ENCODE measurements at places on chromosomes 4 and X.

- no peak for DNase-seq
Observed at GRCh38 chrX:17425551-17425950, 50.6 kb downstream of the NHS start.

DNA sequence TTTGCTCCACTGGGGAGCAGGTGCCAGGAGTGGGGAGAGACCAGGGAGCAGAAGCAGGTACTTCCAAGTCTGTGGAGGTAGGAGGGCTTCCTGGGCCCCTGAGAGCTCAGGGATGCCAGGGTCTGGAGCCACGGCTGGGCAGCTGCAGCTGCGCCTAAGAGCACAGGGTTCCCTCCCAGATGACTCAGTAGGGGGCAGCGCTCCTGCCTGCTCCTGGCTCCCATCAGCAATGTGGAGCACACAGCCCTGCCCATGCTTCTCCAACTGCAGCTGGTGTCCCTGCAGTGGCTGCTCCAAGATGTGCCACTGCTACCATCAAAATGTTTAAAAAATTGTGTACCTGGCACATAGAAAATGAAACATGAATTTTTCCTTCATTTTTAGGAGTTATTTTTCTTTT, 1028.2 kb downstream of the PCDH7 start:
- no peak for DNase-seq

DNA sequence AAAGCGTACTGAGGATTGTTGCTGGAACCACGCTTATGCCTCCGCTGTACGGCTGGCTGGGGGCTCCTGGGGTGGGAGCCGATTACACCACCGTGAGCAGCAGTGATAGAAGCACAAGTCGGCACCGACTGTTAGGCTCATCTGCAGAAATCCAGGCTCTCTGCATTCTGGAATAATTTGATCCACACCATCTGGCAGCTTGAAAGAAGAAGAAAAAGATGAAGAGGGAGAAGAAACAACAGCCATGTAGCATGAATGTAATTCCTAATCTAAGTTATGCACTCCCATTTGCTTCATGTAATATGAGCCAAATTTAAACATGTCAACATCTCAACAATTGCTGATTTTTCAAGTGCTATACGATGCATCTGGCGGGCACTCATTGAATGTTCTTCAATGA, 84.6 kb upstream of the DHX15 start:
- DNase-seq, result no peak

- DNase-seq, result no peak
Observed at GRCh38 chrX:124211312-124211942, 121.0 kb upstream of the TEX13D start.

DNA sequence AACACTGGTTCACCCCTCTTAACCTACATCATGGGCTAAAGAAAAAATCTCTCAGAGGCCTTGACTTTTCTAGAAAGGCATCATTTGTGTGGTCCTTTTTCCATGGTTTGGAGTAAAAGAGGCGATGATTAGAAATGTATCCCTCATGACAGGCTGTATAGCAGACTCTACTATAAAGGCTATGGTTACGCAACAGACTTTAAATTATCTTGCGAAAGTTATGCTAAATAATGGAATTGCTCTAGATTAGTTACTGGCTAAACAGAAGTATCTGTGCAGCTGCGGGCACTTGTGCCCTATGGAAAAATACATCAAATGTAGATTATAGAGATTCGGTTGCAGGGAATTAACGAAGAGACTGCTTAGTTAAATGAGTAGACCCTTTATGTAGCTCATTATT, 101.6 kb downstream of the TMEM47 start:
- DNase-seq, result no peak

- no peak for DNase-seq
Observed at GRCh38 chr4:9994246-9994847, 26.9 kb downstream of the SLC2A9 start.

DNA sequence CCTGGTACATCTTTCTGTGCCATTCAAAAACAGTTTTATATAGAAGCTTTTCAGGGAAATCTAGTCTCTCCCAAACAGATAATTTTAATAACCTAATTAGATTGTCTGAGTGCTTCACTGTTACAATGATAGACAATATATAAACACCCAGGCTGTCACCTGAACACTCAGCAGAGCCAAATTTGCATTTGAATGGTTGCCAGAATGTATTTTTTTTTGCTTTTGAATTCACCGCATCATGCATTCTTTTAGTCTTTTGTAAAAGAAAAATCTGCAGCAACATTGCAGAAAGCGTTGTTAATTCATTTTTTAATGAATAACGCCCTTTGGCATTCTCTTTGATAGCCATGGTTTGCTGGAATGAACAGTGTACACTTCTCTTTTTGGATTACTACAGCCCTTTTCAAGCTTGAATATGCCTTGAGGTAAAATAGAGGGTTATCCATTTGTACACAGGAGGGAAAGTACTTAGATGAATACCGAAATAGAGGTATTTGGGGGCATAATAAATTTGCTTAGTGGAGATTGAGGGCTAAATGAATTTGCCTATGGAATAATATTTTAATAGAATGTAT, 175.0 kb upstream of the EPHA5 start:
- no peak for DNase-seq

DNA sequence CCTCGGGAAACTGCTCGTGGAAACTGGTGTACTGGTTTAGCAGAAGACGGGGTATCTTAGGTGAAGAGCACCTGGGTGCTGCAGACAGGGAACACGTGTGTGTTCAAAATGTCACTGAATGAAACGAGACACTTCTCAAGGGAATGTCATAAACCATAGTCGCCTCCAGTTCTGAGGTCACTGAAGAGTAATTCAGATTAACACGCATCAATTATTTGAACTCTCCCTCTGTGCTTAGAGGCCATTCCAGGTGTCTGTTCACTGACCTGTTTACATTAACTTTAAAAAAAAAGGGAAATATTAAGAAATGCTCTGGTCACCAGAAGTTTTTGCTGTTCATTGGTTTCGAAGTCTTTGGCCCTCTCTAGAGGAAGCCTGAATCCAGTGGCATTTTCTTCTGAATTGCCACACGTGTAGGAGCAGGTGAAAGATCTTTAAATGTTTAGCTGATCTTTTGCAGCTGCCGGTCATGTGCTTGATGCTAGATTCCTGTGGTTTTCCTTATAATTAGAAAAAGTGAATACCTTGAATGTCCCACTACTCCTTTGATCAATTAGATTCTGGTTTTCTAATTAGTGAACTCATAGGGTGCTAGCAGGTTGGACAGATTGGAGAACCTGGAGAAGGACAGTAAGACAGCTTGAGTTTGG, 330.5 kb downstream of the ARHGAP10 start:
- DNase-seq, result no peak

DNA sequence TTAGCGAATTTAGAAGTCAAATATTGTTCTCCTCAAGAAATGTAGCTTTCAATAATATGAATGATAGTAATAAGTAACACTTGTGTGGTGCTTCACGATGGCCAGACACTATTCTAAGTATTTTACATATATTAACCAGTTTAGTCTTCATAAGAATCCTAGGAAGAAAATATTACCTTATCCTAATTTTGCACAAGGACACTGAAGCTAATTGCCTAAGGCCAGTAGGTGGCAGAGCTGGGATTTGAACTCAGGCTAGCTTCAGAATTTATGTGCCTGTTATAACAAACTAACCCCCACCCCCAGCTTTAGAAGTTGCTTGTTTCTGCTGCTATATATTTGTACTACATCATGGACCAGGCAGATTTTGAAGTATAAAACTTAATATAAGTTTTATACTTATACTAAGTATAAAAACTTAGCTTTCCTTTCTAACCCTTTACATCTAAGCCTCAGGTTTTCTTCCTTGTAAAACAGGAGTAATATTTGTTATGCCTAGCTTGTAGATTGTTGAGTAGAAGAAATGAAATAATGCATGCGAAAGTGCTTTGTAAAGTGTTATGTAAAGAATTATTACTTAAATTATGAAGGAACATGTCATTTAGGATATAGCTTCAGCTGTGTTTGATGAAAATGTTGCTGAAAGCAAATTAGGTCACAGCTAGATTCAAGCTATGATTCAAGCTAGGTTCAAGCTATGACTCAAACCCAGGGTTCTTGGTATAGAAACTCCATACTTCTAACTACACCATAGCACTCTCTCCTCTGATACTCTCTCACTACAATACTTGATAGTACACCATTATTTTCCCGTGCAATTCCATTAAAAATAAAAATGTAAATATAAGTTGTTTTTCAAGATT, 4.2 kb upstream of the CDS1 start:
- DNase-seq, result no peak

DNA sequence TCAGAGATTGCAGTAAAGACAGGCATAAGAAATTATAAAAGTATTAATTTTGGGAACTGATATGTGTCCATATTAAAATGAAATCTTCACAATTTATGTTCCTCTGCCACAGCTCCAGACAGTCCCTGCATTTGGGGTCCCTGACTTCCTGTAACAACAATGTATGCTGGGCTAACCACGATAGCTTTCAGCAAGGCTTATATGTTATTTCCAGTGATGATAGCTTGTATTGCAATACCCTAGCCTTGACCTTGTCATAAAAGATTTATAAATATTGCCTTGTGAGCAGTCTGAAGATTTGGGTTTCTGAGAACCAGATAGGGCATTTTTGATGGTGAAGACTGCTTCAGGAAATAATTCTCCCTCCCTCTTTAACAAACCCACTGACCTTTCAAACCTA, 129.5 kb downstream of the PCDH10 start:
- no peak for DNase-seq

GRCh38 chr4:124253080-124253479, 459.5 kb downstream of the ANKRD50 start:
- DNase-seq, result no peak

- DNase-seq, result no peak
Observed at GRCh38 chr4:82839624-82840023, 41.0 kb upstream of the SCD5 start.

DNA sequence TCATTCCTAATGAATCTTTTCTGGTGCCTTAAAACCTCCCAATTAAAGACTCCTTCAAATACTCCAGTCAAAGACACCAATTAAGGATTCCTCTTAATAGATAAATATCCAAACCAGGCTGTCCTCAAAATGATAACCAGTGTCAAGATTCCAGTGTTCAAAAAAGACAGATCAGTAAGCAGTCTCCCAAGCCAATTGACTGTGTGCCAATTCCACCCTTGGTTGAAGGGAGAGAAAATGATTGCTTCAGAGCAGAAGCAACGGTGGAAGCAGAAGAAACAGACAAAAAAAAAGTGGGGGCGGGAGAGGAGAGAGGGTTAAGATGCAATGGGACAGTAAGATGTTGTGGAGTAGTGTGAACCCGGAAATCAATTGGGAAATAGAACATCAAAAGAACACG, 216.0 kb upstream of the FTHL17 start:
- DNase-seq, result no peak

GRCh38 chr4:154313004-154313585, 178.5 kb downstream of the DCHS2 start:
- no peak for DNase-seq

DNA sequence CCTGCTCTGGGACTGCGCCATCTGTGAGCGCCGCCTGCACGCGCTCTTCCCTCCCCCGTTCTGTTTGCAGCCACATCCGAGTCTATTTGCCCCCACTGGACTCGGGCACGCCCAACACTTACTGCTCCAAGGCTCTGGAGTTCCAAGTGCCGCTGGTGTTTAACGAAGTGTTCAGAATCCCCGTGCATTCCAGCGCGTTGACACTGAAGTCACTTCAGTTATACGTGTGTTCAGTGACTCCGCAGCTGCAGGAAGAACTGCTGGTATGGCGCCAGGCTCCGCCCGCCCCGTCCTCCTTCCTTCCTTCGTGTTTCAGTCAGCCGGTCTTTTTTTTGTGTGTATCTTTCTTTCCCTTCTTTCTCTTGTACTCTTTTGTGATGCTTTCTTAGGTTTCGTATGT, 30.7 kb upstream of the CLCN4 start:
- no peak for DNase-seq

DNA sequence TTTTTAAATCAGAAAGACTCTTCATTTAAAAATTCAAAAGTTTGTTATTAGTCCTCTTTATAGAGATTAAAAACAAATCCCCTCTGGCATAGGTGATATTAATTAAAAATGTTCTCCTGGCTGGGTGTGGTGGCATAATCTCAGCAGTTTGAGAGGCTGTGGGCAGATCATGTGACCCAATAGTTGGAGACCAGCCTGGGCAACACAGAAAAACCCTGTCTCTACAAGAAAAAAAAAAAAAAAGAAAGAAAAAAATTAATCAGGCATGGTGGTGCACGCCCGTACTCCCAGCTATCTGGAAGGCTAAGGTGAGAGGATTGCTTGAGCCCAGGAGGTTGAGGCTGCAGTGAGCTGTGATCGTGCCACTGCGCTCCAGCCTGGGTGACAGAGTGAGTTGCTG, 38.9 kb downstream of the RASGEF1B start:
- DNase-seq, result no peak
